ENCODE measurements at places on chromosomes 16 and 17.

DNA sequence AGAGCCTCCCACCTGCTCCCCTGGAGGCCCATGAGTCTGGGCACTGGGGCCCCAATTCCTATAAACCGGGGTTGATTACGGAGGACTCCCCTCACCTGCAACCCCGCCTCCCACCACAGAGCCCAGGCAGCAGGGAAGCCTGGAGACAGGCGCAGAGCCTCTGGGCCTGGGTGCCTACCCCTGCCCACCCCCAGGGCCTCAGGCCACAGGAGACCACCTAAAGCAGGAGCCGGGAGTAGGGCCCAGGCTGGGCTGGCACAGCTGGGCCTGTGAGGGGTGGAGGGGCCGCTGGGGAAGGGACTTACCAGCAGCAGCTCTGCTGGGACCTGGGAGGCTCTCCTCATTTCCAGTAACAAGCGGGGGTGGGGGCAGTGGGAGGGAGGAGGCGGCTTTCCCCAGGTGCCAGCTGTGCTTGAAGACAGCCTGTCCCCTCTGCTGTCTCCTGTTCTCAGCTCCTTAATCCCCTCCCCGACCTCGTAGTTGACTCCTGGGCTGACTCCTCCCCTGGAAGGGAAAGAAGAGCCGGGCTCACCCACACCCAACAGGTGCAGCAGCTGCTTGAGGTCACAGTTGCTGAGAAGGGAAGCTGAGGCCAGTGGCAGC lies 46.8 kb downstream of the TMEM235 start:
- no peaks in the 10 kb centered on the region for H3K4me1 ChIP-seq
- H3K36me3 ChIP-seq: no peaks in the 10 kb centered on the region
- H3K27me3 ChIP-seq: no peaks in the 10 kb centered on the region
- no peak overlapping the region for H3K4me3 ChIP-seq
- DNase-seq: no peak

- H3K4me1 ChIP-seq: peaks cover 36% of the 10 kb centered on the region
- no peaks in the 10 kb centered on the region for H3K36me3 ChIP-seq
- peak overlapping the region; percentile 99 for H3K4me3 ChIP-seq
- H3K27me3 ChIP-seq: no peaks in the 10 kb centered on the region
- H3K27ac ChIP-seq: peak overlapping the region; percentile 80
Measured at GRCh38 chr16:83899272-83899897, 470 bp downstream of the MLYCD start.

DNA sequence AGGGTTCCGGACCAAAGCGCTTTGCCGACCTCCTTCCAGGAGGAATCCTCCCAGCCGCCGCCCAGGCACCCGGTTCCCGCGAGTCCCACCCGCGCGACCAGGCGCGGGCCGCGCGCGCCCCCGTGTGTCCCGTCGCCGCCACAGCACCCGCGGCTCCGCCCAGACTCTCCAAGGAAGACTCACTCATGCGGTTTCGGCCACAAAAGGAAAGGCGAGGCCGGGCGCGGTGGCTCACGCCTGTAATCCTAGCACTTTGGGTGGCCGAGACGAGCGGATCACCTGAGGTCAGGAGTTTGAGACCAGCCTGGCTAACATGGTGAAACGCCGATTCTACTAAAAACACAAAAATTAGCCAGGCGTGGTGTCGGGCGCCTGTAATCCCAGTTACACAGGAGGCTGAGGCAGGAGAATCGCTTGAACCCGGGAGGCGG lies 3.5 kb upstream of the PKMYT1 start:
- no peak overlapping the region for H3K27ac ChIP-seq
- no peaks in the 10 kb centered on the region for H3K27me3 ChIP-seq
- H3K36me3 ChIP-seq: no peaks in the 10 kb centered on the region

GRCh38 chr16:10370096-10370726 lies 15.7 kb upstream of the ATF7IP2 start:
- no peak overlapping the region for H3K27ac ChIP-seq
- H3K27me3 ChIP-seq: no peaks in the 10 kb centered on the region
- no peaks in the 10 kb centered on the region for H3K4me1 ChIP-seq
- H3K4me3 ChIP-seq: no peak overlapping the region
- DNase-seq: no peak

DNA sequence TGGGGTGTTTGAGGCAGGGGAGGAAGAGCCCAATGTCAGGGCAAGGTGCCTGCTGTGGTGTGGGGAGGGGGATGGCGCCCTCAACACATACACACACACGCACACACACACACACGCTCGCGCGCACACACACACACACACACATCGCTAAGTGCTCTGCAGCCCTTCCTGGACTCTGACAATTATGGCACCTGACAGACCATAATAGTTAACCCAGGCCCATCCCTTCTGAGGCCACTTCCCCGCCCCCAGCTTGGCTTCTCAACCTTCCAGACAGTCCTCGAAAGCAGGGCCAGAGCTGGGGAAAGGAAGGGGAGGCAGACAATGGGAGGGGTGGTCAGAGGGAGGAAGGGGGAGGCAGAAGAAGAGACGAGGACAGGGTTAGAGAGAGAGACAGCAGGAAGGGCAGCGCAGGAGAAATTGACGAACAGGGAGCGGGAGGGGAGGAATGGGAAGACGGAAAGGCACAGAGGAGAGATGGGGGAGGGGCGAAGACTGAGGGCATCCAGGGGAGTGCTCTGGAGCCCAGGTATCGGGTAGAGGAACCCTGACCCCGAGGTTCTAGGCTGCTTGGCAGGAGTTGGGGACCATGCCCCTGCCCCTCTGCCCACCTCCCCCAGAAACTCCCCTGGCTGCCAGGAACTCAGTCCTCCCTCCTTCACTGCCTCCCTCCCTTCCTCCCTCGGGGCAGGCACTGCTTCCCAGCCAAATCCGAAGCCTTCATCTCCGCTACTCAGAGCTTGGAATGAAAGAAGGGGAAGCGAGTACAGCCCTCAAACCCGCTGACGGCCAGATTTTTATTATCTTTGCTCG lies 4.0 kb downstream of the SRCIN1 start:
- no peak overlapping the region for H3K27ac ChIP-seq
- no peak for DNase-seq
- H3K4me1 ChIP-seq: peaks cover 27% of the 10 kb centered on the region
- no peak overlapping the region for H3K4me3 ChIP-seq
- H3K36me3 ChIP-seq: no peaks in the 10 kb centered on the region

- peaks cover 70% of the 10 kb centered on the region for H3K36me3 ChIP-seq
- H3K27me3 ChIP-seq: no peaks in the 10 kb centered on the region
- H3K4me1 ChIP-seq: no peaks in the 10 kb centered on the region
- H3K27ac ChIP-seq: no peak overlapping the region
- DNase-seq: no peak
- H3K4me3 ChIP-seq: no peak overlapping the region
Measured at GRCh38 chr17:80331820-80332219, 71.2 kb downstream of the RNF213 start.

DNA sequence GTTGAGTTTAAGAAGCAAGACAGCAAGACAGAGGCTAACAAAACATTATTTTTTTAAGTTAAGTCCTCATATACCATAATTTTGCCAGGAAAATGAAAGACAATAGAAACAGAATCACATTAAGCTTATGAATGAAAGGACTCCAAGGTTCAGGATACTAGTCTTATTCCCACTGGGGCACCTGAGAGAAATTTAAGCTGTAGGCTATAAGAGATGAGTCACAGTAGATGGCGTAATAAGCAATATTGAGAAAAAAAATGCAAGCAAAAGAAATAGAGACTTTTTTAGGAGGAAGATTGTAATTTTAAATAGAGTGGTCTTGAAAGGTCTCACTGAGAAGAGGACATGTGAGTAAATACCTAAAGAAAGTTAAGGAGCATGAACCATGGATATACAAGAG lies 57.1 kb upstream of the KIF2B start:
- no peak overlapping the region for H3K4me3 ChIP-seq
- H3K27ac ChIP-seq: no peak overlapping the region
- H3K4me1 ChIP-seq: no peaks in the 10 kb centered on the region
- no peaks in the 10 kb centered on the region for H3K36me3 ChIP-seq
